ENCODE measurements at places on chromosomes 5 and 9. TPM values are rescaled to one million over a fixed set of nuclear protein-coding genes. Genes with fewer than 3 reads are reported as not detected.

- no peak overlapping the region for H3K27ac ChIP-seq
- DNase-seq, result no peak
- no peaks in the 10 kb centered on the region for H3K27me3 ChIP-seq
- no peak overlapping the region for H3K4me3 ChIP-seq
These were observed 228.6 kb downstream of the NR3C1 start for GRCh38 chr5:143174714-143175398.

DNA sequence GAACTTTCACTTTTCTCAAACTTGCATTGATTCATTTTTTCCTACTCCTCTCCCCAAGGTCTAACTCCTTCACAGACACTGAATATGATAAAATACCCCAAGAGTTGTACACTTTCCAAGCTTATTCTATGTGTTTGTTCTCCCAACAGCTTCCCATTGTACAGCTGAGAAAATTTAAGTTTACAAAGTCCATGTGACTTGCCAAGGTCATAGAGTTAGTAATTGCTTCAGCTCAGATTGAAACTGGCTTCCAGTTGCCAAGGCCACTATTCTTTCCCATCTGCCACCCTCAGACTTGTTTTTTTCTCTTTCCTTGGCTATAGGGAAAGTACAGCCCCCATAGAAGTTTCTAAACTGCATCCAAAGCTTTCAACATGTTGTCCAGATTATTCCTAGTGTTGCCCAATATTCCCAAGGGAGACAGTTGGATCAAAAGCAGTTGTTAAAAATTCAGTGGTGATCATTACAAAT is 34.8 kb downstream of the TNFSF8 start:
- DNase-seq, result no peak
- no peaks in the 10 kb centered on the region for H3K27me3 ChIP-seq
- no peaks in the 10 kb centered on the region for H3K36me3 ChIP-seq
- H3K4me3 ChIP-seq, result no peak overlapping the region
- peaks cover 35% of the 10 kb centered on the region for H3K4me1 ChIP-seq

DNA sequence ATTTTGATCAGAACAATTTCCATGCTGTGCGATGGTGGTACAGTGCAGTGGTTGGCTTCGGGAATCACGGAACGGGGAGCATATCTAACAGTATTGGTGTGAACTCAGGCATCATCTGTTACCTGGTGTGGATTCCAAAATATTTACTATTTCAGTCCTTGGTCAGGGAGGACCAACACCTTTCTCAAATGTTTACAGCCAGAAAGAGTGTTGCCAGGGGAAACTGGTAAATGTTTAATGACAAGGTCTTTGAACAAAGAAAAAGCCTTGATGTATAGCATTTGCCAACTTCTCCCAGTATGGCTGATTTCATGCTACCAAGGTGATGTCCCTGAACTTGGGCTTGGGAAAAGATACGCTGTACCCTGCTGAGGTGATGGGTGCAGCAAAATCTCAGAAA is 145.6 kb upstream of the POC5 start:
- no peak overlapping the region for H3K4me3 ChIP-seq
- H3K27me3 ChIP-seq, result peaks cover 39% of the 10 kb centered on the region
- DNase-seq, result no peak
- H3K27ac ChIP-seq, result no peak overlapping the region

GRCh38 chr9:89639367-89639795 is 34.6 kb downstream of the GADD45G start:
- DNase-seq, result no peak
- H3K36me3 ChIP-seq, result no peaks in the 10 kb centered on the region
- no peaks in the 10 kb centered on the region for H3K4me1 ChIP-seq
- H3K4me3 ChIP-seq, result no peak overlapping the region
- peaks cover 97% of the 10 kb centered on the region for H3K27me3 ChIP-seq

DNA sequence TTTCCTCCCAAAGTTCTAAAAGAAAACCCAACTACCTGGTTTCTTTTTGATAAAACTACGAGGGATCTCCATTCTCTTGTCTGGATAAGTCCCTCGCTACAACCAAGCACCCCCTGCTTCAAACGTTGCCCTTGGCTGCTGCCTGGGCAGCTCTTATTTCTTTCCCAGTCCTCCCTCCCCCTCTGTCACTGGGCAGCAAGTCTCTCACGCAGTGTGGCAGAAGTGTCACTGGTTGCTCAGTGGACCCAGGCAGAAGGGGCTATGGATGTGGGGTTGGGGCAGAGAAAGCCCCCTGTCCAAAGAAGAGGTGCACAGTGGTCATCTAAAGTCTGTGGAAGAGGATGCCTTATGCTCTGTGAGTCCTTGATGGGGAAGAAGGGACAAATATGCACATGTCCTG is 7.2 kb upstream of the SMIM32 start:
- no peaks in the 10 kb centered on the region for H3K27me3 ChIP-seq
- H3K27ac ChIP-seq, result no peak overlapping the region
- H3K4me3 ChIP-seq, result no peak overlapping the region
- peaks cover 5% of the 10 kb centered on the region for H3K4me1 ChIP-seq
- no peaks in the 10 kb centered on the region for H3K36me3 ChIP-seq

DNA sequence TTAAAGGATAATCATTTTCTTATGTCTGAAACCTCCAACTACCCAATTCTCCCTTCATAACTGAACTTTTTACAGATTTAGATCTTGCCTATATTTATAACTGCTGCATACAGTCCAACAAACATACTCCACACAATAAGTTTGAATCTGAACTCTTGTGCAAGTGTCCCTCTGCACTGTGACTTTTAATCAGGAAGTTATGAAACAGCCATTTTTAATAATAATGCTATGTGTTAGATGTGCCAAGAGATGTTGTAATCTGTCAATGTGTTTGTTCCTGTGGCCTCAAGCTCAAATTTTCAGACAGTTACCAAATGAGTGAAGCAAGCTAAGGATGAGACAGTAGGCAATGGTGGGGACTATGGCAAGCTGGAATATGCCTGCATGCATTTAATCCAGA is 57.6 kb upstream of the MTAP start:
- no peak overlapping the region for H3K27ac ChIP-seq
- no peak overlapping the region for H3K4me3 ChIP-seq
- H3K27me3 ChIP-seq, result no peaks in the 10 kb centered on the region
- H3K36me3 ChIP-seq, result no peaks in the 10 kb centered on the region
- H3K4me1 ChIP-seq, result 0 out of 2 replicates have a peak, but pooled peaks cover 9% of the 10 kb centered on the region
- no peak for DNase-seq

DNA sequence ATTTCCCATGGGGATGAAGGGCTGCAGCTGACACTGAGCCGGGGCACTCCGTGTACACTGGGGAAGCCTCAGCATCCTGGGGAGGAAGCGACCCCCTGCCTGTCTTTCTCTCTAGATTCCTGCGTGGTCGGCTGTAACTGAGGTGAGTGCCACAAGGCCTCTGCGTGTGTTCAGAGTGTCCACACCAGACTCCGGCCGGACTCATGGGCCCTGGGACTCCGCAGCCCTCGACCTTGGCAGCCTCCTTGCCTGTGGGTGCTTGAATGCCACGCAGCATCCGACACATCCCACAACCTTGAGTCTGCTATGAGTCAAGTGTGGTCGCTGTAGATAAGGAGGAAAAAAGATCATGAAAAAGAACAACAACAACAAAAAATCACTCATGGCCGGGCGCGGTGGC is 23.4 kb downstream of the PAEP start:
- DNase-seq, result no peak
- H3K27me3 ChIP-seq, result peaks cover 59% of the 10 kb centered on the region
- no peak overlapping the region for H3K4me3 ChIP-seq
- H3K36me3 ChIP-seq, result no peaks in the 10 kb centered on the region

The HABP4 gene
- 8.1 TPM for total RNA-seq

The SLC6A18 gene
- not detected for total RNA-seq
